ENCODE measurements at places on chromosomes 1 and 21.

GRCh38 chr1:225026701-225027100 lies 97.2 kb downstream of the DNAH14 start:
- DNase-seq = no peak

GRCh38 chr21:41369105-41369919 lies 7.5 kb downstream of the MX2 start:
- DNase-seq = peak; percentile 5

GRCh38 chr21:44913425-44914175 lies 7.1 kb downstream of the ITGB2 start:
- DNase-seq = no peak

GRCh38 chr1:234925440-234926263 lies 203.0 kb downstream of the TOMM20 start:
- DNase-seq = no peak

DNA sequence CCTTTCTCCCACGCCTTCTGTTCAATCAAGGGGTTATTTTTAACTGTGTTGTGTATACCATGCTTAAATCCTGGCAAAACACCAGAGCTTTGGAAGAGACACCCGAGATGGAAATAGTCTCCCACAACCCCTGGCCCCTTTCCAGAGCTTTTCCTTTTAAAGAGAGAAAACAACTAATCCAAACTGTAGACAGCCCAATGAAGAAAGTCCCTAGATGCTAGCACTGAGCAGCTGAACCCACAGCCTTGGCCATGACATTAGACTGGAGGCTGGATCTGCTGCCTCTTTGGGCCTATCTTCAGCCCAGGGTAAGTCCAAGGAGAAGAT lies 64.9 kb upstream of the ARTN start:
- no peak for DNase-seq

GRCh38 chr21:41211060-41211805 lies 43.3 kb downstream of the BACE2 start:
- DNase-seq = no peak

GRCh38 chr1:31763671-31764311 lies 349 bp downstream of the ADGRB2 start:
- peak; percentile 59 for DNase-seq

DNA sequence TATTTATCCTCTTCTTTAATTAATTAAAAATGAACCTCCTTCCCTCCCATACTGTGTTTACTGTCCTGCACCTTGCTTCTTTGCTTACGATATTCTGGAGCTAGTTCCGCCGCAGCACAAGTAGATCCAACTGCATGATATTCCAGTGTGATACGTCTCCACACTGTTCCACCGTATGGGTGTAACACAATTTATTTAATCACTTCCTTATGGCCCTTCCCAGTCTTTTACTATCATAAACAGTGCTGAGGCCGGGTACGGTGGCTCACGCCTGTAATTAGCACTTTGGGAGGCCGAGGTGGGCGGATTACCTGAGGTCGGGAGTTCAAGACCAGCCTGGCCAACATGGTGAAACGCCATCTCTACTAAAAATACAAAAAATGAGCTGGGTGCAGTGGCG lies 25.7 kb downstream of the CNST start:
- DNase-seq = no peak

- DNase-seq = no peak
Measured at GRCh38 chr1:36847761-36848160, 186.6 kb downstream of the GRIK3 start.

DNA sequence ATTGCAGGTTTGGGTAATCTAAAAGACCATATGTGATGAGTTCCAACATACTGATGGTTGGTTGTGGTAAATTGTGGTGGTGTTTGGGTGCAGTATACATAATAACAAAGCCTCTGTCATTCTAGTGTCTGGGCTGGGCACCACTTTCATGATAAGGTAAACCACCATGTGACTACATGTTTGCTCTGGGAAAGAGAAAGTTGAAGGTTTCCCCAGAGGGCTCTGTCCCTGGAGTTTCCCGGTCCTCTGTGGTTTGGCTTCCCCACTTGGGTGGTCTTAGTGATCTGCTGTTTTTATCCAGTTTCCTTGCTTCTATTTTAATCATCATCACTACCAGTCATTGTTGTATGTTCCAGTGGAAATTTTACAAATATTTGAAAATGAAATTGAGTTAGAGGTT lies 55.9 kb upstream of the TSPAN2 start:
- DNase-seq = no peak

- no peak for DNase-seq
Measured at GRCh38 chr1:186195377-186195931, 179.6 kb downstream of the TPR start.

GRCh38 chr1:238135708-238136664 lies 245.3 kb upstream of the ZP4 start:
- no peak for DNase-seq

DNA sequence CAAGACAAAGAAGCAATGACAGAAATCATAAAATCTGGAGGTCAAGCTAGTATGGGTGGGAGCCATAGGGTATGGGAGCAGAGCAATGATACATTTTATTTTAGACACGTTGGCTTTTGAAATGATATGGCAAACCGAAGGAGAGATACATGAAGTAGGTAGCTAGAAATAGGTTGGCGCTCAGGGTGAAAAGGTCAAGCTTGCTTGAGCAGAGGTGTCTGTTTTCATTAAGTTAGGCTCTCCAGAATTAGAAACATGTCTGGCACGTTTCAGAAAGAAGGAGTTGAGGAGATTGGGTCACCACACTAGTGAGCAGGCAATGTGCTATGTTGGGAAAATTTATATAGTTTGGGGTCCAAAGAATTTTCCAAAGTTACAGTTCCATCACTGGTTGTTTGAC lies 151.4 kb downstream of the AMY1C start:
- no peak for DNase-seq

DNA sequence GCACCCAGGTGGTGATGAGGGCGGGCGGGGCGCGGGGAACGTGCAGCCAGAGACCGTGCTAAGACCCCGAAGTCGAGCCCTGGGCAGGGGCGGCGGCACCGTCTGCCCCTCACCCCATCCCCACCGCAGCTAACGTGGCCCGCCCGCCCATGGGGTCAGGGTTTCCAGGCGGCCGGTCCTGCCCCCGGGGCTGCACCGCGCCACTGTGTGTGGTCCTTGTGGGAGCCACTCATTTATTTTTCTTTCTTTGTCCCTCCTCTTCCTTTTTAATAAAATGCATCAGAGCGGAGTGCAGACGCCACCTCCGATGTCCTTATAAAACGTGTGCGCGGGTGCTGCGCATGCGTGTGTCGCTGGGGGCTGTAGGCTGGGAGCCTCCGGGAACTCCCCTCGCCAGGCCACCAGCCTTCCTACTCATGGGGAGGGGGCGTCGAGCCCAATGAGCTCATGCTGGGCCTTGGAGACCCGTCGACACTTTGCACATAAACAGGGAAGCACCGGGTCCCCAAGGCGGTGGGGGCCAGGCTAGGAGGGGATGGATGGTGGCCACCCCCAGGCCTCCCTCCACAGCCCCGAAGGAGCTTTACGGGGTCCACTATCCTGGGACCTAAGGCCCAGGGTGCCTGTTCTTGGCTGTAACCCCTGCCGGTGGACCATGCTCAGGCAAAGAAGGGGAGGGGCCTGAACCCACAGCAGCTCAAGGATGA lies 59.9 kb downstream of the WNT9A start:
- no peak for DNase-seq

- no peak for DNase-seq
Measured at GRCh38 chr1:224042557-224043118, 71.3 kb upstream of the FBXO28 start.

DNA sequence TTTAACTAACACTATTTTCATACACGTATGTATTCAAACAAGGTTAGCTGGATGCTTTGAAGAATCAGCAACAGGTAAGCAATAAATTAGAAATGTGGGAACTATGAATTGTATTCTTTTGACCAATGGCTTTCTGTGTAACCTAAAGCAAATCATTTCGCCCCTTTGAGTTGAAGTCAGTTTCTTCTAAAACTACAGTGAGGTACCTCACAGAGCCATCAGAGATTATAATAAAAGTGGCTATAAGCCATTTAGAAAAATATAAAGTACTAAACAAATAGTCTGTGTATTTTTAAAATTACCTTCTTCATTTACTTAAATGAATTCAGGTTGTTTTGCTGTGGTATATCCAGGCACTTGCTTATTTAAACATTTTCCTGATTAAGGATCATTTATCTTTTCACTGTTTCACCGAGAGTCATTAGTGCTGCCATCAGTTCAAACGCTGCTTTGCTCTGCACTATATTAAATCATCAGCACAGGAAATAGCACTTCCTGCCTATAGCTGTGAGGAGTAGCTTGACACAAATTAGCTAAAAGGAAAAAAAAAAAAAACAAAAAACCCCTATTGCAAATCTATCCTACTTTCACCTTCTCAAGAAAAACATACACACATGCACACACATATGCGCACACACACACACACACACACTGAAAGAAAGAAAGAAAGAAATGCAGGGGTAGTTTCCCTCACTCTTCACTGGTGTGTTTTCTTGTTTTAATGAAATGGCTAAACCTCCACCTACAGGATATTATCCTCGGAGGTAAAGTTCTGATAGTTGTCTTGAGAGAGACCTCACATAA lies 39.8 kb upstream of the C1orf105 start:
- DNase-seq = no peak

DNA sequence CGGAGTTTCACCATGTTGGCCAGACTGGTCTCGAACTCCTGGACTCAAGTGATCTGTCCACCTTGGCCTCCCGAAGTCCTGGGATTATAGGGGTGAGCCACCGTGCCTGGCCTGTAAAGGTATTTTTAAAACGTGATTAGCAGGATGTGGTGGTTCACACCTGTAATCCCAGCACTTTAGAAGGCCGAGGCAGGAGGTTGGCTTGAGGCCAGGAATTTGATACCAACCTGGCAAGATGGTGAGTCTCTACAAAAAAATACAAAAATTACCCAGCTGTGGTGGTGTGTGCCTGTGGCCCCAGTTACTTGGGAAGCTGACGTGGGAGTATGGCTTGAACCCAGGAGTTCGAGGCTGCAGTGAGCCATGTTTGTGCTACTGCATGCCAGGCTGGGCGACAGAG lies 43.3 kb upstream of the SOD1 start:
- DNase-seq = no peak

DNA sequence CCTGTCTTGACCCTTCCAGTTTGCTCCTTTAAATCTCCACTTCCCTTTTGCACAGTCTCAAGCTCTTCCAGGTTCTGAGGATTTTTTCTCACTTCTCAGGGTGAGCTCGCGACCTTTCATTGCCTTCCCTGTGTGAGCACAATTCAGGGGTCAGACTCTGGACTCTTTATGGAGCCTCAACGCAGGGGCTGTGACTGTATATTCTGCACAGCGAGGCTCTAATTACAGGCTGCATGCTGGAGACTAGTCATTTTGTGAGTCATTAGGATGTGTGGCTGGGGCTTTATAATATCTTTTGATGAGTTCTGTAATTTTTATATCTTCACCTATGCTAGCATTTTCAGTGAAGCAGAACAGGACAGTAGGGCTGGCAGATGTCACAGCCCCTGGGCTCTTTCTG lies 270.7 kb downstream of the KAZN start:
- DNase-seq = no peak
